ENCODE measurements at places on chromosomes 11 and 22.
A peak's percentile ranks its signal among the peaks of the same experiment; 100 is the strongest.

DNA sequence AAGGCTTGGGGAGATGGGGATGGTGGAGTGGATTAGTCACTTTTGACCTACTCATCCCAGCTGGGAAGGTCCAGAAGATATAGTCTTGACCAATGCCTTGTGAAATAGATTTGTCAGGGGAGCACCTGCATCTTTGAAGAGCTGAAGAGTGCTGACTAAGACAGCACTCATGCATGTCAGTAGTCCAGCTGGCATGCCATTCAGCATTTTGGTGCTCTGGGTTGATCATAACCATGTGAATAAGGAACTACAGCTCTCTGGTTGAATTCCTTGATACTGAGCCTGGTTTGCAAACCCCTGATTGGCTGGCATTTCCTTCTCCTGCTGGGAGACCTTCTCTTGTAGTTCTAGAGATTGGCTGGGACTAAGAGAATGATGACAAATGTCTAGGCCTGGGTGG, 106.8 kb upstream of the ALX4 start:
- no peak for DNase-seq

DNA sequence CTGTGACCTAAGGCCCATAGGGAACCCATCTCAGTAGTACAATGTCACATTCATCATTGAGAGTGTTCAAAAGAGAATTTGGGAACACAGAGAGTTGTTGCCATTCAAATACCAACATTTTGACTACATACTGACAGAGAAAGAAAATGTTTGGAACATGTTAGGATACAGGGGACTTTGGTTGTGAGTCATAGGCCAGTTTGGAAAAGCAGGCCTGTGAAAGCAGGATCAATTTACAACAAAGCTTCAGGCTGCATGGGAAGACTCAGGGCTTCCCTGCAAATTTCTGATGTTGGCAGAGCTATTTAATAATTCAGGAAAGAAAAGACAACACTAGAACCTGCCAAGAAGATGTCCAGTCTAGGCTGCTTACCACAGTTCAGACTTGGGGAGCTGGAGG, 374 bp downstream of the NLRP10 start:
- no peak for DNase-seq

GRCh38 chr11:78207532-78208256, 19.0 kb downstream of the USP35 start:
- no peak for DNase-seq

GRCh38 chr22:30178181-30179126, 68.1 kb downstream of the LIF start:
- DNase-seq: no peak

DNA sequence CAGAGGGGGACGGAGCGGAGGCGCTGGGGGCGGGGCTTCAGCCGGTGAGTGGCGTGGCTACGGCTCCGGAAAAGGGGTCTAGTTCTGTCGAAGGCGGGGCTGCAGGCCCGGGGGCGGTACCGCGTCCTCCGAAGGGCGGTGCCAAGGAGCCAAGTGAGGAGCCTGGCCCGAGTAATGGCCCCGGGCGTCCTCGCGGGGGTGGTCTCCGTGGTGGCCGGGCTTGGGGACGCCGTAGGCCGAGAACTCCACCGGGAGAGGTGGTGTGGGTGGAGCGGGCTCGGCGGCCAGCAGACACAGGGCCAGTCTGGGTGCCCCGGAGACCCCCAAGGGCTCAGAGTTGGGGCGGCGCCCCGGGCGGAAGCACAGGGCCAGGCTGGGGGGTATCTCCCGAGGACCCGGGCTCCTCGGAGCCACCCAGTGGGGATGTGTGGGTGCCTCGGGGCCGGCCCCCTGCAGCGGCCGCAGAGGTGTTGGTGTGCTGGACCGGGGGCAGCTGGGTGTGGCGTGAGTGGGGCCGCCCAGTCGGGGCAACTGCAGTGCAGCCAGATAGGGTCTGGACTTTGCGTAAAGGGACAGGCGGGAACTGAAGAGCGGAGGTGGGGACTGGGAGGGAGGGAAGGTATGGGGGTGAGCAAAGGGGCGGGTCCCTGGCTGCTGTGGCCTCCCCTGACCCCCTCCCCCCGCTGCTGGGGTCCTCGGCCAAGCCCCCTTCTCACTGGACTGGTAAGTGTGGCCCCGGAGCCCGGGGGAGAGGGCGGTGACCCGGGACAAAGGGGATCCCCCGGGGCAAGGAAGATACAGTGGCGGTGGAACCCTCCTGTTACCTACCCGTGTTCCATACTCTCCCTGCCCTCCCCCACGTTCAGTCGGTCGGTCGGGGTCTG, 838 bp downstream of the FKBP2 start:
- peak; percentile 100 for DNase-seq

DNA sequence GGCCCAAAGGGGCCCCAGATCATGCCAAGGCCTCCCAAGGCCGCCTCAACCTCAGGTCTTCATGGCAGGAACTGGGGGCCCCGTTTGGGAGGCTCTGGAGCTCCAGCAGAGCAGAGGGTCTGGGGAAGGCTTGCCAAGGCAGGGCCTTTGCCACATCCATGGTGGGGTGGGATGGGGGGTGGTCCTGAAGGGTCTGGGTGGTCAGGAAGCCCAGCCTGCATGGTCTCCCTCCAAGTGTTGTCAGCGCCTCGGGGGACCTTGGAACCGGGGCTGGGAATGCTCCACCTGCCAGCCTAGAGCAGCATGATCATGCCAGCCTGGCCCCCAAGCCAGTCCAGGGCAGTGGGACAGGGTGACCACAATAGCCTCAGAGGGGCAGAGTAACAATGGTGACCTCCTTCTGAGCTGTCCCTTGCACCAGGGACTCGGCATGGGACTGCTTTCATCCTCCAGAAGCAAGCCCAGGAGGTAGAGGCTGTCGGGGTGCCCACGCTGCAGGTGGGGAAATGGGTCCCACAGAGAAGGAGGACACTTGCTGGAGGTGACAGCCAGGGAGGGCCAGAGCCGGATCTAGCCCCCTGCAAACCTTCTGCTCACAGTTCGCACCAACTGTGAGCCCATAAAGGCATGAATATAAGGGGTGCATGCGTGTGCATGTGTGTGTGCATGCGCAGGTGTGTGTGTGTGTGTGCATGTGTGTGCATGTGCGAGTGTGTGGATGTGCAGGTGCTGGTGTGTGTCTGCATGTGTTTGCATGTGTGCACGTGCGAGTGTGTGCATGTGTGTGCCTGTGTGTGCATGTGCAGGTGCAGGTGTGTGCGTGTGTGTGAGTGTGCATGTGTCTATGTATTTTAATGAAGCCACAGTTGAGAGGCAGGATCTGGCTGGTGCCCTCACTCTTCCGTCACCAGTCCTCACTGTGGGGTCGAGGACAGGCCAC, 63.8 kb downstream of the MYEOV start:
- DNase-seq: no peak

- no peak for DNase-seq
These were observed 85.9 kb downstream of the GAB2 start for GRCh38 chr11:78331711-78332110.

- no peak for DNase-seq
These were observed 78.3 kb upstream of the SHISAL1 start for GRCh38 chr22:44391015-44391414.

- DNase-seq: no peak
These were observed at the start of gene CASP4 for GRCh38 chr11:104968355-104968855. Gene CASP4, minus strand, starts transcription at chr11:104968574. Its CDS starts 49 bp downstream, at chr11:104968525.

DNA sequence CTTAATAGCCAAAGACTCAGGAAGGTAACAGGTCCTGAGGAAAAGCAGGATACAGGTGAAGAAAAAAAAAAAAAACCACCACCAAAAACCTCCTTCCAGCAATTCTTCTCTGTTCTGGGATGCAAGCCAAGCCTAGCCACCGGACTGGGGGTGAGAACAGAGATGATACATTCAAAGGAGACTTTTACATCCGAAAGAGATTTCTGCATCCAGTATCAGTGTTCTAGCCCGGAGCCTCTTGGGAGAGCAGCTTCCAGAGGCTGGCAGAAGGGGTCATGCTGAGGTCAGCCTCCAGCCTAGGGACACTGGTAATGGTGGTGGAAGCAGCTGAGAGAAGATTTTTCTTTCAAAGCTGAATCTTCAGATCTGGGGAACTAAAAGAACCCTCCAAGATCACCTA, 76.2 kb downstream of the KCNC1 start:
- DNase-seq: no peak

GRCh38 chr22:24983151-24983550, 30.6 kb downstream of the KIAA1671 start:
- no peak for DNase-seq

DNA sequence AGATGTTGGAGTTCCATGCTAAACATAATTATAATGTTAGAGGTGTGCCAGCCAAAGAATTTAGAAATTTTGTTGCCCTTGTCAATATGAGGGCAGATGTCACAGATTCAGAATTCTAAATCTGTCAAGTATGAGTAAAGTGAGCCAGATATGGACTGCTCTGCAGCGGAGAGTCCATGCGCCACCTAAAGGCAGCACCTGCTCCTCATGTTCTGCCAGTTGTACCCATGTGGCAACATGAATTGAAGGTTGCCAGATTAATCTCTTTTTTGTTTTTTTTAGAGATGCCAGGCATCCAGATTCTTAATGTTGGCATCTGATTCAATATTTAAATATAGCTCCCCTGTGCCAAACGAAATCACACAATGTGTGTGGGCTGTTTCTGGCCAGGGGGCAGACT, 678.6 kb upstream of the ANO5 start:
- no peak for DNase-seq

- peak; percentile 32 for DNase-seq
These were observed 586 bp downstream of the LRP5 start for GRCh38 chr11:68312780-68313573.

DNA sequence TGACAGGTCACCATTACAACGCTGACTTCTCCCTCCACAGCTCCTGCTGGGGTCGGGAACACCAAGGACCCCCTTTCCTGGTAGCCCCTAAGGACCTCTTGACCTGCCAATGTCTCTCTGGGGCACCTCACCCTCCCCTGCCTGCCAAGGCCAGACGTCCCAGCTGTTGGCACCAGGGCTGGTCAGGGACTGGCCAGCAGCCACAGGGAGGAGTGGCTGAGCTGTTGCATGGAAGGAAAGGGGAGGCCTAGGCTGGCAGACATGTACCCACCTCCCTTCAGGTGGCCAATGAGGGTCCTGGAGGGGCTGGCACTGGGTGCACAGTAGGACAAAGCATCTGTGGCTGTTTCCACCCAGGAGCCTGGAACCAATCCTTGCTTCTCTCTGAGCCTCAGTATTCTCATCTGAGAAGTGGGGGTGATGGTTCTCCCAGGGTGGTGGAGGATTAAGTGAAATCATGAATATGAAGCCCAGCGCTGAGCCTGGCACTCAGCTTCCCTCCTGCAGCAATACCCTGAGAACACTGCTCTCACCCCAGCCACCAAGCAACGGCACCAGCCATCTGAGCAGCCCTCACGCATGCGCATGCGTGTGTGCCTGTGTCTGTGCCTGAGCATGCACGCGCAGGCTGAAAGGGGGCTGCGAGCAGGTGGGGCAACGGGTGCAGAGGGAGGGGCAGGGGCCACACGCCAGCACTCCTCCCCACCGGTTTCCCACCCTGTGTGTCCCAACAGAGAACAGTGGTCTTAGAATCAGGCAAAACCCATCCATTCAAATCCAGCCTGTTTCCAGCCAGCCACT, 5.9 kb downstream of the KCNJ4 start:
- DNase-seq: no peak

DNA sequence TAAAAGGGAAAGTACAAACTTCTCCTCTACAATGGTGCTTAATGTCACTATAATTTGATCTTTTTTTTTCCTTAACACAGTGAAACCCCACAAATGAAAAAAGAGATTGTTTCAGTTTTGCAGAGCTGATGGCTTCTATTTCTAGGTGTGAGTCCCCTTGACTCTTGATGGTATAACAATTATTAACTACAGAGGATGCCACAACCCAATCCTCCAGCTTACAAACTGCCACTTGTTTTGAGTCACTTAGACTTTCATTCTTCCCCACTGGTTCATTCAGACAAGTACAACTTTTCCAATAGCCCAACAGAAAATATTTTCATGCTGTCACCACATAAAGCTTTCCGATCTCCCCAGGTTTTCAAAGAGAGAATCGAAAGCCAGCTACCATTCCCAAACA, 812.2 kb downstream of the LRRC4C start:
- no peak for DNase-seq

DNA sequence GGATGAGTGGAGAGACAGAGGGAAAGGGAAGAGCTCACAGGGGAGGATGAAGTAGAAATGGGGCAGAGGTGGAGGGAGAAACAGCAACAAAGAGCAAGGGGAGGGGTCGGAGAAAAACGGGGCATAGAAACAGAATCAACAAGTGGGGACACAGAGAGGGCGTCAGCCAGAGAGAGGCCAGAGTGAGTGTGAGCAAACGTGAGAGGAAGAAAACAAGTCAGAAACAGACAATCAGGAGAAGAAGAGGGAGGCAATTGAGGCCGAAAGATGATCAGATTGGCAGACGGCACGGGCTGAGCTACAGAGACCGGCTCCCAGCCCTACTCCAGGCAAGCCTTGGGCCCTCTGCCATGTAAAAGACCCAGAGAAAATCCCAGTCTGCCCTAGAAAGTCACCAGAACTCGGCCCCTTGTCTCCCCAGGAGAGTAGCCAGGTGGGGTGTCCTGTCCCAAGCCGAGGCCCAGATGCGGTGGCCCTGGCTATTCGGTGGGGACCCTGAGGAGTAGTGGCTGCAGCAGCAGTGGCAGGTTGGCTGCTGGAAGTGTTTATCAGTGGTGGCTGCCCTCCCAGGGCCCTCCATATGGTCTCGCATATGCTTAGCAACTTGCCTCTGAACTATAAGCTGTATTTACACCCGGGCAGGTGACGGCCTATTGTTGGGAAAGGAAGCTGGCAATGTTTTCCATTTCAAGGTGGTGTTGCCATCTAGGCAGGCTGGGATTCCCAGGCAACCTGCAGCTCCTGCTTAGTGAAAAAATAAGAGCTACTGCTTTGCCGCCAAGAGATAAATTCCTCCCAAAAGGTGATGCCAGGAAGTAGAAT, 14.8 kb upstream of the TSPAN18 start:
- DNase-seq: no peak

GRCh38 chr22:27512283-27512761, 289.2 kb downstream of the MN1 start:
- DNase-seq: no peak

DNA sequence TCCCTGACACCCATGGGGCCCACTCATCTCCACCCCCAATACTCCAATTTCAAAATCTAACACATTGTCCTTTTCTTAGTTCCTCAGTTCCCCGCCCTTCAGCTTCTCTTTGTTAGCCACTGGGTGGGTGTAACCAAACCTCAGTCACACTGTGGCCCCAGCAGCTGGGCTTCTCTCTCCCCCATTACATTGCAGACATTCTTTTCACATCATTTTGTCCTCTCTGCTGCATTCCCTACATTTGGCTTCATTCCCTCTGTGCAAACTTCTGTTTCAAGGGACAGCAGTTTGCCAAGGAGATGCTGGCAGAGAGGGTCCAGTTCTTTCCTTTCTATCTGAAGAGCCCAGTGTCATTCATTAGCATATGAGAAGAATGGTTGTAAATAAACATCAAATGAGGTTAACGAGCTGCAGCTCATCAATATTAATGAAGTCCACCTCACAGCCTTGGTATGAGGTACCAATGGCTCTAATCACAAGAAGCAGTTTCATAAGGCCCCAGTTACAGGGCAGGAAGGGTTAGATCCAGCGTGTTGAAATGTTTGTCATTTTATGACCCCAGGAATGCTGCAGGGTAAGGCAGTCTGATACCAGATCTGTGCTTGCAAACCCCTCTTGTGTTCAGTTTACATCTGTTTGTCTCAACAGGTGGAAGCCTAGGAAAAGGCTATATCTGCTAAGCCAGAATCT, 72.3 kb downstream of the ARFGAP2 start:
- no peak for DNase-seq

GRCh38 chr11:35145271-35145670, 6.3 kb downstream of the CD44 start:
- DNase-seq: no peak
